ENCODE measurements at places on chromosomes 2 and 18.
A peak's percentile ranks its signal among the peaks of the same experiment; 100 is the strongest.

GRCh38 chr2:32977228-32977758 lies 30.5 kb downstream of the LTBP1 start:
- DNase-seq: no peak

- DNase-seq: no peak
Measured at GRCh38 chr18:69774831-69775230, 172.8 kb downstream of the CD226 start.

- no peak for DNase-seq
Measured at GRCh38 chr2:56449002-56449431, 265.2 kb downstream of the CCDC85A start.

DNA sequence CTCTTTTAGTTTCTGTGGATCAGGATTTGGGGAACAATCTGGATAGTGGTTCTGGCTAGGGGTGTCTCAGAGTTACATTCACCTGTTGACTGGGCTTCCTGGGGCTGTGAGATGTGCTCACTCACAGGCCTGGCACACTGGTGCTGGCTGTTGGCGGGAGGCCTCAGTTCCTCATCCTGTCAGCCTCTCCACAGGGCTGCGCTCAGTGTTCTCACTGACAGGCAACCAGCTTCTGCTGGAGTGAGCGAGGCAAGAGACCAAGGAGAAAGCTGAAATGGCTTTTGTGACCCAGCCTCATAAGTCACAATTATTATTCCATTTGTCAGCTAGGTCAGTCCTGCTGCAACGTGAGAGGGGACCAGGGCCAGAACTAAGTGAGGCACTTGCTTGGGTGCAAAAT lies 180.6 kb upstream of the GLI2 start:
- DNase-seq: no peak

- no peak for DNase-seq
Measured at GRCh38 chr2:18373664-18374063, 186.8 kb downstream of the RDH14 start.

DNA sequence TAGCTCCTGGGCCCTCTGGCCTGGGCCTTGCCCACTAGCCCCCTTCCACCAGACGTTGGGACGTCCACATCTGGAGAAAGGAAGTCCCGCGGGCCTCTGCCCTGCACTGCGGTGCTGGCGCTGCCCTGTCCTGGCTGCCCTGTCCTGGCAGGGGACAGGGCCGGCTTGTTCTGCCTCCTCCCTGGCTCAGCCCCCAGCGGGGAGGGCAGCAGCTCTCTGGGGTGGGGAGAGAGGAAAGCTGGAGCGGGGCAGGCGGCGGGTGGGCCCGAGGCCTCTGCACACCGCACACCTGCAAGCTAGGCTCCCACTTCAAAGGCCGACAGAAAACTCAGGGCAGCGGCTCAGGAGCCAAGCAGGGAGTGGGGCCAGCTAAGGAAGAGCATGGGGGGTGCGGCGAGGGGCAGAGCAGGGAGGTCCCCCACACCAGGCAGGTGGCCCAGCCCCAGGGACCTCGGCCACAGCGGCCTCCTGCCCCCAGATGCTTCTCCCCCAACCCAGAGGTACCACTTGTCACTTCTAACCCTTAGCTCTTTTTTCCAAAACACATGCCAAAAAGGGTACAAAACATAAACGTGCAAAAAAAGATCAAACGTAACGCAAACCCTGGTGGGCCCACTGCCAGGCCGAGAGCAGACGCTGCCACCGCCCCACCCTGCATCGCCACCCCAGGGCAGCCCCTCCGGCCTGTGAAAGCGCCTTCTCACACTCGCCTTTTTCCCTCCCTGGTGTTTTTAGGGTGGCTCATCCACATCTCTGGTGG lies 13.5 kb downstream of the SNED1 start:
- DNase-seq: no peak

GRCh38 chr2:26523750-26524149 lies 45.8 kb upstream of the OTOF start:
- DNase-seq: no peak

- no peak for DNase-seq
Measured at GRCh38 chr2:29401994-29402393, 286.8 kb downstream of the CLIP4 start.

DNA sequence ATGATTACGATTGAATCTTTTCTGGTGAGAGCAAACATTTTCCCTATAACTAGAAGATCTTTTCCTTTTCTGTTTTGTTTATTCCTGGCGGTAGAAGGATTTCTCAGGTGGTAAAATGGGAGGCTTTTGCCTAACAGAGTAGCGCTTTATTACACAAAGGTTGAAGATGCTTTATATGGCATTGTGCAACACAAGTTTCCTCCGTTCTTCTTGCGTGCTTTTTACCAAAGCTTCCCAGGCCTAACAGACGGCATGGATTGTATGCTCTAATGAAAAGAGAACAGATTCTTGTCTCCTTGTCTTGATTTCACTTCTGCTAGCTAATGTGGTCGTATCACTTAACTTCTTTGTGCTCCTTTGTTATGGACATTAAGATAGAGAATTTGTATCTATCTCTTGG lies 43.8 kb downstream of the MYO1B start:
- no peak for DNase-seq

DNA sequence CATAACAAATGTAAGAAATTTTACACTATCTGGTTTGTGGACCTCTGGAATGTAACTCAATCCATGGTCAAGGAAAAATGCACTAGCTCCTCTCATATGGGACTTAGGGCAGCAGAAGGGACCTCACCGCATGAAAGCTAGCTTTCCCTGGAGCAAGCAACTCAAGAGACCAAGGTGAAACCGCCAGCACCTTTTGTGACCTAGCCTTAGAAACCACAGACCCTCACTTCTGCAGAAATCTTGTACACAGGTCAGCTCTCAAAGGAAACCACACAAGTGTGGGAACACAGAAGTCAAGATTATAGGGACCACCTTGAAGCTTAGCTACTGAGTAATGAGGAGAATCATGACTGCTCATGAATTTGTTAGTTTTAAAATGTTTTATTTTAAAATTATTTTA lies 222.5 kb downstream of the DLGAP1 start:
- DNase-seq: no peak

- no peak for DNase-seq
Measured at GRCh38 chr2:207135801-207136457, 29.8 kb downstream of the KLF7 start.

GRCh38 chr2:166112193-166112605 lies 15.6 kb downstream of the SCN1A start:
- no peak for DNase-seq

- no peak for DNase-seq
Measured at GRCh38 chr2:98376996-98377395, 30.7 kb downstream of the CNGA3 start.

GRCh38 chr2:114543236-114543766 lies 100.9 kb downstream of the DPP10 start:
- DNase-seq: no peak

DNA sequence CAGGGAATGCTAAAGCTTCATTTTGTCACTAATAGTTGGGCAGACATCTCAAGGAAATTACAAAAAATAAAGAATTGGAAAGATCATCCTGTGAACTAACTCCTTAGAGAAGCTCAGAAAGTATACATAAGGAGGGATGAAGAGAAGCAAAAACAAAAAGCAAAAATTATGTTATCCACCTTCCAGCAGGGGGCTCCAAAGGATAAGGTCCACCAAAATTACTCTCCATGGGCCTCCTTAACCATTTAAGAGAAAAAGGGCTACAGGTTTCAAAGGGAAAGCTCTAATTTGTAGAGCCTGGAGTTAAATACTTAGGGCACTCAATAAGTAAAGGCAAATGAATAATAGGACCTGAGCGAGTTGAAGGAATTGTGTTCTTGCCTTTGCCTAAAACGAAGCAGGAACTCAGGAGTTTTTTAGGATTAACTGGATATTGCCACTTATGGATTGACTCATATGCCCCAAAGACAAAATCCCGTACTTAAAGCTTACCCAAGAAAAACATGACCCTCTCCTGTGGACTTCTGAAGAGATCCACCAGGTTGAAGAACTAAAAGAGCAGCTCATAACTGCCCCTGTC lies 1167.9 kb downstream of the DSC3 start:
- DNase-seq: no peak

- peak; percentile 75 for DNase-seq
Measured at GRCh38 chr2:222423632-222424275, 589 bp upstream of the SGPP2 start.

GRCh38 chr2:119544075-119544938 lies at the start of gene CFAP221:
Gene CFAP221 (plus strand): TSS chr2:119544449. CDS start chr2:119546132, 1,683 bp downstream.
- DNase-seq: peak; percentile 51

GRCh38 chr2:19671311-19671710 lies 230.5 kb downstream of the TTC32 start:
- no peak for DNase-seq

DNA sequence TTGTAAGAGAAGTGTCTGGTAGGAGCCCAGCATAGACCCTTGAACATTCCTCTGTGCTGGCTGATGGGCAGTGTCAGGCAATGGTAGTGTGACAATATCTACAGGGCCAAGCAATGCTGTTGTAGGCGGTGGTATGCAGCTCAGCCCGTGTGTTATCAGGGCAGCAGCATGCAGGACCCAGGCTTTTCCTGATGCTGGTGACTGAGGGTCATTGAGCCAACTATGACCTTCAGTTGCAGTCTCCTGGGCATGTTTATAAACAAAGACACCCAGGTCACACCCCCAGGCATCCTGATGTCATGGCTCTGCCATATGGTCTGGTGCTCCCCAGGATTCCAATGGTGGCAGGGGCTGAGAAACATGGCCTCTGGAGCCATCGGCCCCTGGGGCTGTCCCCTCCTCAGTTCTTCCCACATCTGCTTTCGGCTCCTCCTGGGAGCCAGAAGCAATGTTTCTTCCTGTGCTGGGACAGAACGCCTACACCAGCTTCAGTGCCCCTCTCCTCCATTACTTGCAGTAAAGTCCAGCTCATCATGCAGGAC lies 518.0 kb upstream of the HS6ST1 start:
- DNase-seq: no peak

DNA sequence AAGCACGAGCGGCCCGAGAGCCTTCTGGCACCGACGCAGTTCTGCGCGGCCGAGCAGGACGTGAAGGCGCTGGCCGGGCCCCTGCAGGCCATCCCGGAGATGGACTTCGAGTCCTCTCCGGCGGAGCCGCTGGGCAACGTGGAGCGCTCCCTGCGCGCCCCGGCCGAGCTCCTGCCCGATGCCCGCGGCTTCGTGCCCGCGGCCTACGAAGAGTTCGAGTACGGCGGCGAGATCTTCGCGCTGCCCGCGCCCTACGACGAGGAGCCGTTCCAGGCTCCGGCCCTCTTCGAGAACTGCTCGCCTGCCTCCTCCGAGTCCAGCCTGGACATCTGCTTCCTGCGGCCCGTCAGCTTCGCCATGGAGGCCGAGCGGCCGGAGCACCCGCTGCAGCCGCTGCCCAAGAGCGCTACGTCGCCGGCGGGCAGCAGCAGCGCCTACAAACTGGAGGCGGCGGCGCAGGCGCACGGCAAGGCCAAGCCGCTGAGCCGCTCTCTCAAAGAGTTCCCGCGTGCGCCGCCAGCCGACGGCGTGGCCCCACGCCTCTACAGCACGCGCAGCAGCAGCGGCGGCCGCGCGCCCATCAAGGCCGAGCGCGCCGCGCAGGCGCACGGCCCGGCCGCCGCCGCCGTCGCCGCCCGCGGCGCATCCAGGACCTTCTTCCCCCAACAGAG lies 70.4 kb downstream of the ARHGEF33 start:
- DNase-seq: peak; percentile 66

- DNase-seq: no peak
Measured at GRCh38 chr2:190357600-190357999, 14.2 kb downstream of the INPP1 start.

- DNase-seq: no peak
Measured at GRCh38 chr2:6452702-6453481, 412.8 kb downstream of the CMPK2 start.
